ENCODE measurements at places on chromosomes 1 and 21. TPM values are rescaled to one million over a fixed set of nuclear protein-coding genes. Genes with fewer than 3 reads are reported as not detected.
A peak's percentile ranks its signal among the peaks of the same experiment; 100 is the strongest.

ZBTB8A gene
- 0.12 TPM for total RNA-seq

CFAP45 gene
- 7.2 TPM for total RNA-seq

ZNF669 gene
- total RNA-seq, result 15.7 TPM

ARMH1 gene
- total RNA-seq, result 24.8 TPM

PSMG1 gene
- total RNA-seq, result 15.6 TPM

SPRR1A gene
- not detected for total RNA-seq

ERG gene
- total RNA-seq, result 1.5 TPM

GBP4 gene
- 64.4 TPM for total RNA-seq

- no peak for DNase-seq
Measured at GRCh38 chr1:41158147-41158875, 83.8 kb downstream of the SCMH1 start.

GRCh38 chr1:155083865-155084721, 5.5 kb downstream of the EFNA3 start:
- DNase-seq, result peak; percentile 59

GRCh38 chr1:29322861-29323585, 86.7 kb downstream of the PTPRU start:
- no peak for DNase-seq

GRCh38 chr1:29259802-29260441, 23.6 kb downstream of the PTPRU start:
- DNase-seq, result no peak

DNA sequence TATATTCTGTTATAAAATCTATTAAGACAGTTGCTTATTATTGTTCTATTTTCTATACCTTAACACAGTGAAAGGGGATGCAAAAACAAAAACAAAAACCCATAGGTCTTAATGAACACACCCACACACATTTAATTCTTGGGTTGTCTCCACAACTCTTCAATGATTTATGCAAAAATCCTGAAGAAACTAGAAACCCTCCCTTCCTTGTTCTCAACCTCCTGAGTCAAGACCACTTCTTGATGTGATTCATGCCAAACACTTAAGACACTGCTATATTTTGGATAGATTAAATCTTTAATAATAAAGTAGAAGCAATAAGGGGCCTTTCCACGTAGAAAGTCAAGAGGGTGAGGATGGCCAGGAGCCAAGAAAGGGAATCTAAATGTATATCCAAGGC, 23.4 kb downstream of the SCAF4 start:
- no peak for DNase-seq

GRCh38 chr1:8159470-8160024, 133.4 kb upstream of the ERRFI1 start:
- no peak for DNase-seq

- DNase-seq, result no peak
Measured at GRCh38 chr1:95614197-95614596, 380.2 kb downstream of the RWDD3 start.

DNA sequence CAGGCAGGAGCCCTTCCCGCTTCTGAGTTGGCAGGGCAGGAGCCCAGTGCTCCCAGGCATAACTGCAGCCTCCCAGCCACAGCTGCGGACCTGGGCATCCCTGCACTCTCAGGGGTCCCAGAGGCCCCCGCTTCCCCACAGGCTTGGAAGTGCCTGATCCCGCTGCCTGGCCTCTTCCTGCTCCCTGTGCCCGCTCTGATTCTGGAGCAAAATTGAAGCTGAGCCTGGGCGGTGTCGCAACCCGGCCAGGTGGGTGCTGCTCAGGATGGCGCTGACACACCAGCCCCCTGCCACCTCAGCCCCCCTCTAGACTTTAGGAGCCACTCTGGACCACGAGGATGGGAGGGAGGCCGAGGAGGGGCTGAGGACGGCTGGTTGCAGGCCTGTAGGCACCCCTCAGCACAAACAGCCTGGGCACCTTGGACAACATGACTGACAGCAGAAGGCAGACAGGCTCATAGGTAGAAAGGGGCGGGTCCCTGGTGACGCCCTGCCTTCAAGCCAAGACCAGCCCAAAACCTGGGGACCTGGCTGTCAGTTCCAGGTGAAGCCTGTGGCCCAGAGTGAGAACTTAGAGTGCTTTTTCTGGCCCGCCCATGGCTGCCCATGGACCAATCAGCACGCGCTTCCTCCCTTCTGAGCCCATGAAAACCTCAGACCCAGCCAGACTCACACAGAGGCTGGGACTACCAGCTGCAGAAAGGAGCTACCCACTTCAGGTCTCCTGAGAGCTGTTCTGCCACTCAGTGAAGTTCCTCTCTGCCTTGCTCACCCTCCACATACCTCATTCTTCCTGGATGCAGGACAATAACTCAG, 7.2 kb downstream of the HLCS start:
- no peak for DNase-seq

DNA sequence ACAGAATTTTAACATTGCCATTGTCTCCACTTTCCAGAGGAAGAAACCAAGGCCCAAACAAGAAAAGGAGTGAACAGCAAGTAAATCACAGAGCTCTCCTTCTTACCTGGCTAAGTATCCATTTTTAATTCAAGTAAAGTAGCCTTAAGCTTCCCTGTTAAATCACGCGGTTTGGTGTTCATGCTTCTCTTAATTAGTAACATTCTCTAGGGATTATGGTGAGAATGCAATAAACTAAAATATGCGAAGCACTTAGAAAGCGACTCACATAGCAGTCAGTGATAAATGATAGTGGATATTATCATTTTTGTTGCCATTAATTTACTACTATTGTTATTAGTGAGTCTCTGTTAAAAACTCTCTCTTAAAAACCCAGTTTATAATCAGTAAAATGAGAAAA, 630.5 kb upstream of the TMPRSS15 start:
- no peak for DNase-seq

DNA sequence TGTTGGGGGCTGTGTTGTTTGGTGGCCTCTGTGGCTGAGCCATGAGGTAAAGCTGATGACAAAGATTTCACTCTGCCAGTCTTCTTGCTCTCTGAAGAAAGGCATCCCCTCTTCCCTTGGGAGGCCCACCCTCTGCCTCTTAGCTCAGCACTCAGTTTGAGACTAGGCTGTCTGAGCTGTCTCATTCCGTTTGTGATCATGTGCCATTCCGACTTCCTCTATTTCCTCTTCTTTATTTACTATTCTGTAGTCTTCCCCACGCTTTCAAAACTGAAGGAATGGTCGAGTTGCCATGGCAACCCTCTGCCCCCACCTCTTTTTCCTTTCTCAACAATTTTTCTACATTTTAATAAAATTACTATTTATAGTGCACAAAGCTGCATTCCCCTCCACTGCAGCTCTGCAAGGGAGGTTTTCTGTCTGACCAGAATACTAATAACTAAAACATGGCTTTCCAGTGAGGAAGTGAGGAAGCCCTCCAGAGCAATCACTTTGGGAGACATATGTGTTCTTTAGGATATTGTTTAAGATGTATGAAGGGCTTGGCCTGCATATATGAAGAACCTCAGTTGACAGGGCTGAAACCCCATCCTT, 30.8 kb downstream of the KCNA3 start:
- no peak for DNase-seq

DNA sequence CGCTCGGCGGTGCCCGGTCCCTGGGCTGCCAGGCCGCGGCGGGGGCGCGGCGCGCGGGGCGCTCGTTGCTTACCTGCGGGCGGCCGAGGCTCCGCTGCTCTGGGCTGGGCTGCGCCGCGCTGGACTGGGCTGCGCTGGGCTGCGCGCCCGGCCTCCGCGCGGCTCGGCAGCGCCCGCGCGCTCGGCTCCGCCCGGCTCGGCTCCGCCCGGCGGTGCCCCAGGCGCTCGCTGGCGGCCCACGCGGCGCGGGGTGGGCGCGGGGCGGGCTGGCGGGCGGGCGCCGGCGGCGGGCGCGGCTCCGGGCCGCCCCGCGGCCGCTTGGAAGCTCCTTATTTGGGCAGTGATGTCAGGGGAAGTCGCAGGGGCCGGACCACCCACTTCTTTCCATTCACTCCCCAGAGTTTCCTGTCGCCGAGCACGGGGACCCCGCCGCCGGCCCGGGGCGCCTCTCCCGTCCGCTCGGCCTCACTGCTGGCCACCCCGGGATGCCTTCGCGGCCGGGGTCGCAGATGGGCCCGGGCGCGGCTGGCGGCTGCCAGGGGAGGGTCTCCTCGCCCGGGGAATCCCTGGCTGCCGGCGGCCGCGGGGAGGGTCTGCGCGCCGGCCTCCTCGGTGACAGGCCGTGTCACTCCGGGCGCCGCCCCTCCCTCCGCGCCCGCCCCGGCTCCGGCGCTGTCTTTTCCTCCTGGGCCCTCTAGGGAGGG, 177.7 kb upstream of the EDN2 start:
- peak; percentile 73 for DNase-seq

DNA sequence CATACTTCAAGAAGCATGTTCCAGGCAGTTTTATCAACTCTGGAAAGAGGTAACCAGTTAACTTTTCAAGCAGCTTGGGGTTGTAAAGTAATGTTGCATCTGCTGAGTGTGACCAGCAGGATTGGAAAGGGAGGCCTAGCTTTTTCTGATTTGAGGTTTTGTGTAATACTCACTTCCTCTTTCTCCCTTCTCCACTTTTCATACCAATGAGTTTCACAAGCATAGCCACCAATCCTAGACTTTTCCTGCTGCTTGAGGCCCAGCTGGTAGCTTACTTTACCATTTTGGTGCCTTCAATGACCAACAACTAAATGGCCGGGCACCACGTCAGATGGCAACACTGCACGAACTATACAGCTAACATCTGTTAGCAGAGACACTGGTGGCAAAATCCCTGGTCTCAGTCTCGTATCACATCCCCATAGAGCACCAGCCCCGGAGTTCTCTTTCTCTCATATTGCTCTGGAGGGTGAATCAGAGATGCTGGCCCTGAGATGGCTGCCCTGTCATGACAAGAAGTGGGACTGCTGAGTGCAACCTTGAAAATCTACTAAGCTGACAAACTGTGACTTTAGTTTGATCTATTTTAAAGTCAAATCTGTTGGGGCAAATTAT, 14.8 kb upstream of the GPR88 start:
- DNase-seq, result no peak
